ENCODE measurements at places on chromosomes 5 and 9. TPM values are rescaled to one million over a fixed set of nuclear protein-coding genes. Genes with fewer than 3 reads are reported as not detected.
A peak's percentile ranks its signal among the peaks of the same experiment; 100 is the strongest.

- no peak for DNase-seq
These were observed 241.0 kb upstream of the NFIL3 start for GRCh38 chr9:91664663-91665062.

DNA sequence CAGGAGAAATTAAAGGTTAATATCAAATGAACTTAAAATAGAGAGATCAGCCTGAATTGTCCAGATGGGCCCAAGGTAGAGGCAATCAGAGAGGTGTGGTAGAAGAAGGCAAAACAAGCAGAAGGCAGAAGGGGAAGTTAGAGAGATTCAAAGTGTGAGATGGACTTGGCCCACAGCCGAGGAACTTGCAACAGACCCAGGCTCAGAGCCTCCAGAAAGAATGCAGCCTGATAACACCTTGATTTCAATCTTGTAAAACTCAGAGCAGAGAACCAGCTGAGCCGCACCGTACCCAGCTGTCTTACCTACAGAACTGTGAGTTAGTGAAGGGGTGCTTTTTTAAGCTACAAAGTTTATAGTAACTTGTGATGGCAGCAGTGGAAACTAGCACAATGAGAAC, 190.9 kb downstream of the RFK start:
- DNase-seq: no peak

DNA sequence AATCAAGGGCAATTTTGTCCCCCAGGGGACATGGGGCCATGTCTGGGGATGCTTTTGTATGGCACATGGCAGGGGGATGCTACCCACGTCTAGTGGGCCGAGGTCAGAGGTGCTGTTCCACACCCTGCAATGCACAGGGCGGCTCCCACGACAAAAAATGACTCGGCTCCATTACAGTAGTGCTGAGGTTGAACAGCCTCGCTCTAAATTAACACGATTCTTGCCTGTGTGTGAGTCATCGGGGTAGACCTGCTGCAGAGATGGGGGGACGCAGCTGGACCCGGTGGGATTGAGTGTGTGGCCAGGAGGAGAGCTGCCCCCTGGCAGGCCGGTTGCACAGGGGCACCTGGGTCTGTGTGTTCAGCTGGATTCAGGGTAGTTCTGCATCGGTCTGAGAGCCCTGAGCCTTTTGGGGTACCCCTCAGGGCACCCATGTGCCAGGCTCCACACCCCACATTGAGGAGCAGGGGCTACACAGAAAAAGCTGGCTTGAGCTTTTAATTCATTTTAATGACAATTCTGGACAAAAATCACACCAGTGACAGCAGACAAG, 20.0 kb upstream of the COL5A1 start:
- DNase-seq: no peak

DNA sequence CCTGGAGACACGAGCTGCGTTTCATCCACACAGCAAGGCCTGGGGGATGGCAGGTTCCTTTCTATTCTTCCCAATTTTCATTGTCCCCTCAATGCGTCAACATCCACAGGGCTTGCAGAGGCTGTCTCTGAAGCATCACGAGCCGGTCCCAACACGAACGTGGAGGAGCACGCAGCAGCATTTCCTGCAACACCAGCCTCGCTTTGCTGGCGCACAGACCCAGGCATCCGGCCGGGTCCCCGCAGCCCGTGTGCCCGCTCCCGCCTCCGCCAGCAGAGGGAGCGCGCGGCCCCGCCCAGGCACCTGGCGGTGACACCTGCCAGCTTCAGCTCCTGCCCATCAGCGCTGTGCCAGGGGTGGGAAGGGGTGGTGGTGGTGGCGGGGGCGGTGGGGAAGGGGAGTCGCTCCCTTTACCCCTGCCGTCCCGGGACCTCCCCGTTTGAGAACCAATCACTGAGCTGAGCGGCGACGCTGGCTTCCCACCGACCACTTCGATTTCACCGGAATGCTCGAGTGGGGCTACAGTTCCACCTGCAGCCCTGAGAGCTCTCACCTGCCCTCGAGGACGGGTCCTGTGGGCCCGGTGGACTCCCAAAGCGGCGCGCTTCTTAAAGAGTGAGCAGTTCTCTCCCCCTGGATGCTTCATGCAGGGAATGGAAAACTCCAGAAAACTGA, 464.5 kb downstream of the ICE1 start:
- DNase-seq: no peak

The C5orf15 gene
- total RNA-seq: 31.8 TPM

- DNase-seq: peak; percentile 94
These were observed 115.8 kb upstream of the SLIT3 start for GRCh38 chr5:169416583-169417196.

DNA sequence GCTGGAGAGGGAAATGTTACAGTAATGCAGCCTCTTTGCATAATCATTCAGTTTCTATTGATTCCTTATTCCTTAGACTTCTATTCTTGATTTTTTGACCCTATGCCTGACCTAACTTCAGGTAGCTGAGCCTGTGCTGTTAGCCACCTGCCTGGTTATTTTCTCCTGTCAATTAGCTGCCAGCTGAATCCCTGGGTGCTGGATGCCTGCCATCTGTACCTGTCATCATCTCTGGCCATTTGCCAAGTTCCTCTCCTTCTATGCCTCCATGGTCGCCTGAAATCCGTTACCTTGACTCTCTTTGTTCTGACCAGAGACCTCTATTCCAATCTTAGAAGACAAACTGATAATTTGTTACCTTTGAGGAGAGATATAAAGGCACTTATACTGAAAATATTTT, 178.3 kb downstream of the CAVIN4 start:
- no peak for DNase-seq

The ARL14EPL gene
- total RNA-seq: not detected

GRCh38 chr9:87763286-87763685, 37.4 kb downstream of the CTSL start:
- DNase-seq: no peak

The ST8SIA4 gene
- 0.26 TPM for total RNA-seq

- DNase-seq: no peak
These were observed 269.6 kb downstream of the ARL15 start for GRCh38 chr5:54040804-54041203.

- no peak for DNase-seq
These were observed 18.5 kb downstream of the IFNA5 start for GRCh38 chr9:21286659-21287058.

GRCh38 chr5:132426525-132427138, 57.1 kb downstream of the SLC22A5 start:
- DNase-seq: peak; percentile 97

DNA sequence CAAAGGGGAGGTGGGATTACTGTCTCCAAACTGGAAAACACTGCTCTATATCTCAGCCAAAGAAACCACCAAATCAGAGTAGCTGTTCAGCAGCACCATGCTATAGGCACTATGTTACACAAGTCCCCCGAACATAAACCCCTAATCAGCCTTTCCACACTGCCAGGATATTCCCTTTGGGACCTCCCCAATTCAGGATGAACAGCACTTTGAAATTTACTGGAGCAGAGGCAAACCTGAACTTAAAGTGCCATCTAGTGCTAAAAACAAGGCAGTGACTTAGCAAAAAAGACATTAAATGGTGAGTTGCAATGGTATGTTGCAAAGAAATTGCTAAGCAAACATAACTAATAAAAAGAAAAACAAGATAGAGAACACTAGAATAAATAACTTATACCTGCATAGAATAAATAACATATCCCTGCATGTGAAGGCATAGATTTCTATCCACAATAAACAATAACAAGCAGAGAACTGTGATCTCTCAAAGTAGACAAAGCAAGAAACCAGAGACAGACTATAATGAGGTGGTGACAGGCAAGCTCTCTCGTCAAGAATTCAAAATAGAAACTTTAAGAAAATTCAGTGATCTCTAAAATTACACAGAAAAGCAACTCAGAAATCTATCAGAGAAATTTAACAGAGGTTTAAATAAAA, 584.4 kb upstream of the ACO1 start:
- DNase-seq: peak; percentile 11

- DNase-seq: no peak
These were observed 48.2 kb downstream of the DAB2IP start for GRCh38 chr9:121699571-121700164.

DNA sequence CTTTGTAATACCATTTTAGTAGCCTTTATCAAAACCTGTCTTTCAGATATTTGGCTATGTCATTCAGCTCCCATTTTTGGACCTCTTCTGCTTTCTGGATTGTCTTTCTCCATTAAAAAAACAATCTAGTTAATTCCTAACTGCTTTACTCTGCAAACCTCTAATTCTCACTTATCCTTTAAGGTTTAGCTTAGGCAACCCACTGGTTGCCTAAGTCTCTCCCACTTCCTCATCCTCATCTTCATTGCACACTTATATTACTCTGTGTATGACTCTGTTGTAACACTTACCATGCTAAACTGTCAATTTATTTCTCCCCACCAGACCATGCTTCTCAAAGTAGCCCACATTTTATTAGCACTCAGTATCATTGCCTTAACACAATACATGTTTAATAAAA, 205.0 kb upstream of the DMRTA1 start:
- no peak for DNase-seq

DNA sequence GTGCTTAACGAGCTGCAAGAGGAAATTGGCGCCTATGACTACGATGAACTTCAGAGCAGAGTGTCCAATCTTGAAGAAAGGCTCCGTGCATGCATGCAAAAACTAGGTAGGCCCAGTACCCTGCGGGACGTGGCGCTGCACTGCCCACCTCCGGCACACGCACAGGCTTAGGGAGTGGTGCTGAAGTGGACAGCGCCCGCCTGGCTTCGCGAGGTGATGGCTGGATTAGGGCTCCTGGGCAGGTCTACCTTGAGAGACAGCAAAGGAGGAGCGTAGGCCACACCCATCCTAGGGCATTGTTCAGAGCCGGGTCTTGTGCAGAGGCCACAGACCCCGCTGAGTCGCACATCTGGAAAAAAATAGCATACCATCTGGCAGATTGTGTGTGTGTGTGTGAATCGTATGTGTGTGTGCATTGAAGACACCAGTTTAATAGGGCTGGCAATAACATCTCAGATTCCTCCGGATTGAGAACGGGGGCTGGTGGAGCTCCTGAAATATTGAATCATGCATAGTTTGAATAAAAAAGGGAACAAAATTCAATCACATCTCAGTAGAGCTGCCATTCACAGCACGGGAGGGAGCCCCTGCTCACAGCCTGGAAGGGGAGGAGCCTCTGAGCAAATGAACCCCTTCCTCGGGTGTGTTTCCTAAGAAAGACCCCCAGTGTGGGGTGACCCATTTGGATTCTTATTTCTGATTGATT, 11.1 kb downstream of the OLFM1 start:
- no peak for DNase-seq

DNA sequence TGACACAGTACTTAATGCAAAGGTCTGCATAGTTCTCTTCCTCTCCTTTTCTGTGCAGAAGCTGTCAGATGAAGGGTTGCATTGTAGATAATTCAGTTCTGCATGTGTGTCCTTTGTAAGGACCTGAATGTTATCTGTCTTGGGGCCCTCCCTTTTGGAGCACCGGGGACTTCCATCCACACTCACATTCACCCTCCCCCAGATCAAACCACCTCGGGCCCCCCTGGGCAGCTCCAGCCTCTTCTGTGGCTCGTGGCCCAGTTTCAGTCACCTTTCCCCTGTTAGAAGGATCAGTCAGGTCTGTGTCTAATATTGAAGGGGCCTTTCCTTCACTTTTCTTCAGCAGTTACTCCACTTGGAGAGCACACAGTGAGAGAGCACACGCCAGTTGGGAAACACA, 11.0 kb downstream of the DMRT1 start:
- no peak for DNase-seq

GRCh38 chr5:159047086-159047485, 52.6 kb downstream of the EBF1 start:
- peak; percentile 68 for DNase-seq

DNA sequence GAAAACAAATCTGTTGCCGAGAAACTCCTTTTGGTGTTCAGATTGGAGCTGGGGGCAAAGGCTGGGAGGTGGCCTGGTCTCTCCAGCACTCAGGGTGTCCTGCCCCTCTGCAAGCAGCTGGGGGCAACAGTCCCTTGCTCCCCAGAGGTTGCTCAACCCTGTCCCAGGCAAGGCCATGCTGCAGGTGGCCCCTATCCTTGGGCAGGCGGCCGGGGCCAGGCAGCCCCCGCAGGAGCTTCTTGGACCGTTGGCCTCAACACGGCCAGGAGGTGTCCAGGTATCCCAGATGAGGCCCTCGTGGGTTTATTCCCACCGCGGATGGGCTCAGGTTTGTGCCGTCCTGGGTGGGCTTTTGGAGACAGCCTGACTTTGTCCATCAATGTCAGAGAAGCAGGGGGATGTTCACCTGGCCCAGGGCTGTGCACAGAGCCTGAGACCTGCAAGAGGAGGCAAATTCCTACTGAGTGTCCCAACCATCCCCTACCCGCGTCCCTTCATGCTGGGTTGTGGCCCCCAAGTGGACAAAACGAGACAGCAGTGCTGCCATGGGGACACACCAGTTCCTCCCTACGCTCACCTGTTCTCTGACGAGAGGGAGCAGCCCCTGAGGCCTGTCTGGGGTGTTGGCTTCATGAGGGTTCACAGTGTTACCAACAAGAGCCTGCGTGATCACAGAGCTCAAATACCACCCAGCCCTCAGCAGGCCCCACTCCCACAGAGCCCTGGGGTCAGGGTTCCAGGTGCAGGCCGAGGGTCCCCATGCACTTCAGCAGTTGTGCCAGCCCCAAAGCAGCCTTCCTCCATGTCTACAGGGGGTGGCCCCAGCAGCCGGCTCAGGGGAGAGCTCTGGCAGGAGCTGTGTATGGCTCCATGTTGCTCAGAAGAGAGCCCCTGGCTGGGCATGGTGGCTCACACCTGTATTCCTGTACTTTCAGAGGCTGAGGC, 9.5 kb upstream of the CCDC187 start:
- no peak for DNase-seq

DNA sequence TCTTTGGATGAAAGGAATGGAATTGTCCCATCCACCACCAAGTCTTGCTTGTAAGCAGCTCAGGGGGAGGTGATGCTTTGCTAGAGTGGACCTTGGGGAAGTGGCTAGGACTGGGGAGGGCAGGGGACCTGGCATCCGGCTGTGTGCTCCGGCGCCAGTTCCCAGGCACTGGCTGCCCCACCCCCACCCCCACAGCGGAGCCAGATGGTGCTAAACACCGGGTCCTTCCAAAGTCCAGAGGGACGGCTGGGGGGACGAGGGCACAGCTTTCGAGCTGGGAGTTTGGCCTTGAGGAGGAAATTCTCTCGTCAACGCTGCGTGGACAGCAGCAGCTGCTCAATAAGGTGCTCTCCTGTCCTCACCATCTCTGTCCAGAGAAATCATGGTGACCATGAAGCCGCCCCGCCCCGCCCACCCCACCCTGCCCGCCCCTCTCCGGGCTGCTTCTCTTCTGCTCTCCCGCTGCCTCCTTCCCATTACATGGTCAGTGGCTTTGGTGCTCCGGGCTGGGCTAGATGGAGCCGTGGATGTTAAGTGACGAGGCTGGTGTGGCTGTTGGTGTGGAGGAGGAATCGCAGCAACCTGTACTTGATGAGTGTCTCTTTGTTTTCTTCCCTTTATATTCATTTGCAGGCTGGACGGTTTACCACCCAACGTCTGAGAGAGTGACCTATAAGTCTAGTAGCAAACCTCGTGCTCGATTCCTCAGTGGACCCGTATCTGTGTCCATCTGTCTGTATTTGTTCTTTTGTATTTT, 115.7 kb downstream of the WNK2 start:
- DNase-seq: no peak

DNA sequence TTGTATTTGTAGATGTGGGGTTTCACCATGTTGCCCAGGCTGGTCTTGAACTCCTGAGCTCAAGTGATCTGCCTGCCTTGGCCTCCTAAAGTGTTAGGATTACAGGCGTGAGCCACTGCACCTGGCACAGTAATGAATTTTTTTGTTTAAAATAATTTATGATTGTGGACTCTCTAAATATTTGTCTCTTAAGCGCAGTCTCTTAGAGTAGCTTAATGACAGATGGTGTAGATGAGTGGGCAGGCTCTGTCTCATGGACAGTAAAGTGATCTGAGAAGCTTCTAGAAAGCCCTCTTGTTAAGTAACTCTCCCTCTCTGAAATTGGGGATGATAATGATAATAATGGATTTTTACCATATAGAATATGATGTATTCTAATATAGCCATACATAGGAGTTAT, 47.5 kb upstream of the KIAA1958 start:
- no peak for DNase-seq

All from fibroblast of lung (primary cell).